ENCODE measurements at places on chromosomes 16 and 17.

GRCh38 chr17:40623419-40624210 is 24.0 kb downstream of the SMARCE1 start:
- DNase-seq, result no peak

DNA sequence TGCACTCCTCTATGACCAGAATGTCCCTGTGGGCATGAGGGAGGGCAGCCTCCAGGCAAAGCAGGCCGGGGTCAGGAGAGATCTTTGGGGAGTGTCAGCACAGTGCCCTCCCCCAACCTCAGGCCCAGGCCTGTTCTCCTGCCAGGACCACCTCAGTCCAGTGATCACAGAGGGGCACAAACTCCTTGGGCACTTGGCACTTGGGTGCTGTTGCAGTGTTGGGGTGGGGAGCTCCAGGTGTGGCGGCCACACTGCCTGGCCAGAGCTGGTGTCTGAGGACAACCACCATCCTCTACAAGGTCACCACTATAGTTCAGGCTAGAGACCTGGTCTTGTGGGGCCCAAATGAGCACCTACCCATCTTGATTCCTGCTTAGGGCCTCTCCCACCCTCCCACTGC is 37.2 kb downstream of the SMPD3 start:
- DNase-seq, result no peak

DNA sequence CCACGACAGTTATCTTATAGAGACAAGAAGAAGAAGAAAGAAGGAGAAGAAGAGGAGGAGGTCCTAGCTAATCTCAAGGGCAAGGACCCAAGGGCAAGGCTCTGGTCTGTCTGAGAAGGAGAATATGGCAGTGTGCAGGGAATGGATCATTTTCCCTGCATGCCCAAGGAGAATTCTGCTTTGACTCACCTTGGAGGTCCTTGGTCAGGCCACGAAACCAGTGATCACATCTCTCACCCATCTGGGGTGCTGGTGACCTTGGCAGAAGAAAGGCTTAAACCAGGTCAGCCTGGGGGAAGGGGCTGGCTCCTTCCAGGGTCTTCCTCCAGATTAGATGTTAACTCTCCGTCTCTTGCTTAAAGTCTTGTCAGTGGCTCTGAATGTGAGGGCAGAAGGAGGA is 1.6 kb upstream of the FMNL1 start:
- DNase-seq, result no peak

DNA sequence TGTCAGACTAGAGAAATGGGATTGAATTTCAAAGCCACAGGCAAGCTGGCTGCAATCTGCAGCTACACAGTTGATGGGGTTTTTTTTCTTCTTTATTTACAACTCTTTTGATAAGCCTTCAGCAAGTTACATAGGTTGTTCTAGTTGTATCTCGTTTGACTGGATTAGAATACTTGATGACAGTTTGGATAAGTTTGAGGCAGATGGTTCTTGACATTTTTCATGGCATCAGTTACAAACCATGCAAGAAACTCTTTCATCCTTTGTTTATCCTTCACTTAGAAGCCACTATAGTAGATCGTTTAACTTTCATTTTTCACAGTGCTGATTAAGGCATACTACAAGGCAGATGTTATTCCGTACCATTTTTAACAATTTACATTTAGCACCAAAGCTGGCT is 238.9 kb downstream of the TOX3 start:
- DNase-seq, result no peak

DNA sequence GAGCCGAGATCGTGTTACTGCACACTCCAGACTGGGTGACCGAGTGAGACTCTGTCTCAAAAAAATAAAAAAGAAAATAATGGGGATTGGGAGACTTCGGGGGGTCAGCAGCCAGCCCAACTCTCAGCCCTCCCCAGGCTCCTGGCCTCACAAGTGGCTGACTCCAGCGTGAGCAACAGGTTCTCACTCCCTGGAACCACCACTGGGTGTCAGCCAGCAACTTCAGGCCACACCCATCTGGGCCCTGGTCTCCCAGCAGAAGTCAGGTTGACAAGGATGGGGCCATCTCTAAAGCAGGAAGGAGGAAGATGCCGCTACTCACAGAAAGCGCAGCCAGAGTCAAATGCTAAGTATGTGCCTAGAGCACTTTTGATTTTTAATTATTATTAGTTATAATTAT is 139.4 kb downstream of the C16orf78 start:
- DNase-seq, result no peak

- DNase-seq, result no peak
Measured at GRCh38 chr17:6427279-6427781, 7.6 kb downstream of the AIPL1 start.

GRCh38 chr16:87834005-87834667 is 35.2 kb downstream of the SLC7A5 start:
- DNase-seq, result no peak

DNA sequence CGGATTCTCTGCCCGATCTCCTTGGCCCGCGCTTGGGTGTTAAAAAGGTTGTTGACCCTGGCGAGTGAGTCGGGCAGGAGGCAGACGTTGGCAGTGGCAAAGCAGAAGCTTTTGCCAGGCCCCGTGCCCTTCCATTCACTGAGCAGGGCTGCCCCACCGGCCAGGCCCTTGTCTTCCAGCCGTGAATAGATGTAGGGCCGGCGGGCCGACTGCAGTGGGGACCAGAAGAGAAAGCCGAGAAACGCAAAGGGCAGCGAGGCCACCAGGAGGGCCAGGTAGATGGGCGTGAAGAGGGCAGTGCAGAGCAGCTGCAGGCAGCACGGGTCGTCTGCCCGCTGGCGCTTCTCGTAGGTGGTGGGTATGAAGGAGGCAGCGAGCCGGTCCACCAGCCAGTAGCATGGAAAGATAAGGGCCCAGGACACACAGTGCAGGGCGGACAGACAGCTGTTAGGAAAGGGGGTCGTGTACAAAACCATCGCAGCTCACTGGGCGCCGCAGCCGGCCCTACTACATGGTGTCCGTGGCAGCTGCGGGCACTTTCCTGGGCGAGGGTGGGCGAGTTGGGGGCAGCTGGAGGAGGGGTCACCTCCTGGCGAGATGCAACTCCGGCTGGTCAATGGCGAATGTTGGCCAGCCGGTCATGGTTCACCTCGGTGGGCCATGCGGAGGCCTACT is 61.0 kb downstream of the PRMT7 start:
- no peak for DNase-seq
